ENCODE measurements at places on chromosomes 12 and 14.
A peak's percentile ranks its signal among the peaks of the same experiment; 100 is the strongest.

- peak; percentile 34 for DNase-seq
These were observed 5.9 kb downstream of the DHRS2 start for GRCh38 chr14:23641915-23642588.

- DNase-seq: peak; percentile 95
These were observed 16.5 kb upstream of the HNF1A start for GRCh38 chr12:120961604-120962531.

GRCh38 chr14:77086951-77087350 is 11.1 kb upstream of the CIPC start:
- no peak for DNase-seq

GRCh38 chr12:26410689-26411088 is 215.3 kb downstream of the SSPN start:
- no peak for DNase-seq

DNA sequence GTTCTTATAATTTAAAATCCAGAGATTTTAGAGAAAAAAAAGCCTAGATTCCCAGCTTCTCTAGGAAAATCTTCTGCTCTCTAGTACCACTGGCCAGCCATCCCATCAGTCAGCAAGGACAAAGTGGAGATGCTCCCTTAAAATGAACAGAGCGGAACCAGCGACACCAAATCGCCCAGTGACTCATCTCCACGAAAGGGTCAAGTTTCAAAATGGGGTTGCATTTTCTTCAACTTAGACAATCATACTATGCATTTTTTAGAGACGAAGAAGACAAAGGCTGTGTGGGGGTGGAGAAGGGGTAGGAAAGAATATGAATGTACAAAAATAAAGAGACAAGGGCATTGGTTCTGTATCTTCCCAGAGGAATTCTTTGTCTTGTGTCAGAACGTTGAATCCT is 212.0 kb downstream of the SLC15A4 start:
- DNase-seq: no peak

DNA sequence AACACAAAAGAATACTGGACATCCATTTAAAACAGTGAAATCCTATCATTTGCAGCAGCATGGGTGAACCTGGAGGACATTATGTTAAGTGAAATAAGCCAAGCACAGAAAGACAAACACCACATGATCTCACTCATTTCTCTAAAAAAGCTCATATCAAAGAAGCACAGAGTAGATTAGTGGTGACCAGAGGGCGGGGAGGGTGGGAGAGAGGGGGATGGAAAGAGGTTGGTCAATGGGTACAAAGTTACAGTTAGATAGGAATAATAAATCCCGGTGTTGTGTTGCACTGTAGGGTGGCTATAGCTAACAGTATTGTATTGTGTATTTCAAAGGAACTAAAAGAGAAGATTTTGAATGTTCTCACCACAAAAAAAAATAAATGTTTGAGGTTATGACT is 52.4 kb downstream of the DUSP6 start:
- no peak for DNase-seq

DNA sequence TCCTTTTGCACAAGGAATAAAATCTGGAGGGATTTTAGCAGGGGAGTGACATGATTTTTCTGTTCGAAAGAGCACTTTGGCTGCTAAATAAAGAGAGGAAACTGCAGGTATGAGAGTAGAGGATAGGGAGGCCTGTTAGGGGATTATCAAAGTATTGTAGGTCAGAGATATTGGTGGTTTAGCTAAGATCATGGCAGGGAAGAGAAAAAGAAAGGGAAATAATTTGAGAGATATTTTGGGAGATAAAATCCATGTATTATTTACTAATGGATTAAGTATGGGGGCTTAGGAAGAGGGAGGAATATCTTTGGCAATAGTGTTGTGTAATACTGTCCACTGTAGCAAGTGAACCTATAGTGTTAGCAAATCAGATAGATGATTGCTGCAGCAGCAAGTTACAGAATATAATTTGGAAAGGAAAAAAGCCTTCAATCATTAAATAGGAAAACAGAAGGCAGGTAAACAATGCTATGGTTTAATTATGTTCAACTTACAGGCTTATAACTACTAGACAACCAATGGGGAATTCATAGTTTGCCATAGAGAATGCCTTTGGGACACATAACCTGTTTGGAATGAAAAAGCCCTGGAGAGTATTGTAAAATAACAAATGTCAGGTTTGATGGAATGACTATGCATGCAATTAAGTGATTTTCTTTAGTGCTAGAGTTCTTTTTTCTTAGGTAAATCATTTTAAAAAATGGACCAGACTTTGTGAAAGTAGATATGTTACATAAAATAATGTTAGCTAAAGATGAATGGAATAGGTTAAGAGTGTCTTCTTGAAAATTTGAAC is 50.5 kb downstream of the ADIPOR2 start:
- no peak for DNase-seq

- DNase-seq: peak; percentile 64
These were observed 3.6 kb downstream of the SMIM41 start for GRCh38 chr12:52082988-52083637.

- DNase-seq: peak; percentile 65
These were observed 78.6 kb downstream of the ARF6 start for GRCh38 chr14:49971156-49972130.

DNA sequence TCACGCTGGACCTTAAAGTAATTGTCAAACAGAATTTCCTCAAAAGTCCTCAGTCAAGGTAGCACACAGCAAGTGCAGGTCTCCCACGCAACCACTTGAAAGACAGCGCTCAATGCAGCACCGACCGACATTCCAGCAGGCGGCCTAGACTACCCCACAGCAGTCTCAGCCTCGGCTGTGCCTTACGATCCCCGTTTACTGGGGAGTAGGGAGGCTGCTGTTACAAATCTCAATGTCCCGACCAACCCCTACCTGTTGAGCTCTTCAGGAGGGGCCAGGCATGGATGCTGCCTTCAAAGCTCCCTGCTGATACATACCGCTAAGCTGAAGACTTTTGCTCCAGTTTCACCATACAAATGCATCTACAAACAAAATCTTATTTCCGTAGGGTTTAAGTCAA is 21.8 kb downstream of the VPS37B start:
- no peak for DNase-seq

- DNase-seq: no peak
These were observed 159.6 kb downstream of the CRADD start for GRCh38 chr12:93836620-93837260.

GRCh38 chr14:95314609-95315008 is 5.1 kb downstream of the CLMN start:
- no peak for DNase-seq

DNA sequence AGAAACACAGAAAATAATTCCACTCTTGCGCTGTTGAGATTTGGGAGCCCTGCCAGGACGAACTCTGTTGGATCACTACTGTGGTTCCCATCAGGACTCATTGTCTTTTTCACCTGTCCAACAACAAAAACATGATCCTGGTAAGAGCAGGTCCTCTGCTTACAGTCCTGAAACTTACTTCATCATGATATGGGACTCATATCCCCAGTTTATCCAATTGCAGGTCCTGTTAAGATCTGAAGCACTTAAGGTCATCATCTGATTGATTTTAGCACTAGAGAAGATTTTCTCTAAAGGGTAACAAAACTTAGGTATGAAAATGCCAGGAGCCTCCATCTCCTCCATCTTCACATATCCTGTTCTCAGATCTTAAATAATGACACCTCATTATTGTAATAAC is at the start of gene OR6S1:
Gene OR6S1, minus strand, starts transcription at position 101 of the 400 bp plus-strand sequence. Its CDS starts 0 bp downstream, at position 101.
- no peak for DNase-seq

DNA sequence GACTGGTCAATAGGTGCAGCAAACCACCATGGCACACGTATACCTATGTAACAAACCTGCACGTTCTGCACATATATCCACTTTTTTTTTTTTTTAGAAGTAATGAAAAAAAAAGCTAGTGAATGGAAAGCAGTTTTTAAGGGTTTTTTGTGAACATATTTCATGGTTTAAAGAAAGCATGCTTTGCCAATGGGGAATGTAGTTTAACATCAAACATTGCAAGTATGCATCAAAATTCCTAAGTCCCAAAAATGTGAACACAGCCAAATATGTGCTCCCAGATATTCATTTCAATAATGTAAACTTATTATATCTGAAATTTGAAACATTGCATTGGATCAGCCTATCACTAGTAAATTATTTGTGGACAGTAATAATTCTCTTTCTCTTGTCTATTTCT is 710.4 kb upstream of the FLRT2 start:
- no peak for DNase-seq

DNA sequence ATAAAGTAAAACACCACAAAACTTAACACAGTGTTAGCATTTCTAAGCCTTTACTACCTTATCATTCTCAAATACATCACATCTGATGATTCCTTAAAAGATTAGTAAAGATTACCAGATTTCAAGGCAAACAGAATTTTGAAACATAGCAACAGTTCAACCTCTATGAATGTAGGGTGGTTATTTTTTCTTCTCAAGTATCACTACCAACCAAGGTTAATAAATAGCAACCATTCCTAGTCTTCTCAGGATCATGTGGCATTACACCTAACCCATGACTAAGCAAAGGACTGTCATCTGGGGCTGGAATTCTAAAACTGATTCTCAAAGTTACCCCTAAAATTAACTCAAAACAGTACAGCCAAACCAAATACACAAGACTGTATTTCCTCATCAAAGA is 39.4 kb upstream of the CSRNP2 start:
- no peak for DNase-seq

DNA sequence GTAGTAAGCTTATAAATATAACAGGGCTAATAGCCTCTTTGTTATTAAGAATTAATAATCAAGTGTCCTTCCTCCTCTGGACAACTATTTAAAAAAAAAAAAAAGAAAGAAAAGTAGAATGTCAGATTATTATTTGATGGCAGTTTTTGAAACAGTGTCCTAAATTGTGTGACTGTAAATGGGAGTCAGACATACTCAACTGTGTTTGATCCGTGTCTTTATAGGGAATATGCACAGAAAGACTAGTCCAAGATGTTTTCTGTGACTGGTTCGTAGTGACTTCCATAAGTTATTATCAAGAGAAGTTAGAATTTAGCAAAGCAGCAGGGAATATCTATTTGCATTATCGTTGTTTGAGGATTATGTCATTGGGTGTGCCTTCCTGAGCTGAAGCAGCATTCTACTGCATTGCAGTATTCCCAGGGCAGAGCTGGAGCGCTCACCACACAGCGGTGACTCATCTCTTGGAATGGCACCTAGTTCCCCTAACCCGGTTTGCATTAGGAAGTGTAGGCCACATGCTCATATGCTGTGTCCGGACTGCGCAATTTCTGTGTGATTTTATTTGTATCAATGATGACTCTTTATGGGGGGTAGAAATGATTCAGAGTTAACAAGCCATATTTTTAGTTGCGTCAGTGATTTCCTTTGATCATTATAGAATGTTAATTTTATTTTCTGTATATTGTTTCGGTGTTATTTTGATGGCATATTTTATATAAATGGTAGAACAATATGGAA is 7.9 kb downstream of the DYNC1H1 start:
- peak; percentile 86 for DNase-seq

GRCh38 chr12:56230432-56231183 is 757 bp downstream of the SLC39A5 start:
- peak; percentile 92 for DNase-seq

- no peak for DNase-seq
These were observed 243.8 kb upstream of the PWP1 start for GRCh38 chr12:107441665-107442300.

- no peak for DNase-seq
These were observed 59.9 kb downstream of the CCDC92 start for GRCh38 chr12:123912415-123913380.

GRCh38 chr12:13530966-13531365 is 334.4 kb downstream of the EMP1 start:
- DNase-seq: no peak

- DNase-seq: no peak
These were observed 74.7 kb downstream of the NOC4L start for GRCh38 chr12:132218915-132219314.

- no peak for DNase-seq
These were observed 34.4 kb downstream of the PPP1R36 start for GRCh38 chr14:64584190-64584589.

DNA sequence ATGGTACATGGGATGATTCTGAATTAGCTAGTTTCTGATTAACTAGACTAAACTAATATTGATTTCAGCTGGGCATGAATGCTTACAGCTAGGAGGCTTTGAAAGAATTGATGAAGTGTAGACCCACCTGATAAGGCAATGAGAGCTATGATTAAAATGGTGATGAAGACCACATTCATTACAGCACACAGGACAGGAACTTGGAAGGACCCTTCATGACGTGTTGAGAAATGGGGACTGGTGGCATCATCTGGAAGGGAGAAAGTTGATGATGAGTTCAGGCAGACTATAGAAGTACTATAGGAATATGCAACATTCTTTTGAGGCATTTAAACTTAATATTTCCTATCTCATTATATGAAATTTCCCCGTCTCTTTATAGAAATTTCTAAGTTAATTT is 4.5 kb downstream of the CD69 start:
- DNase-seq: no peak

DNA sequence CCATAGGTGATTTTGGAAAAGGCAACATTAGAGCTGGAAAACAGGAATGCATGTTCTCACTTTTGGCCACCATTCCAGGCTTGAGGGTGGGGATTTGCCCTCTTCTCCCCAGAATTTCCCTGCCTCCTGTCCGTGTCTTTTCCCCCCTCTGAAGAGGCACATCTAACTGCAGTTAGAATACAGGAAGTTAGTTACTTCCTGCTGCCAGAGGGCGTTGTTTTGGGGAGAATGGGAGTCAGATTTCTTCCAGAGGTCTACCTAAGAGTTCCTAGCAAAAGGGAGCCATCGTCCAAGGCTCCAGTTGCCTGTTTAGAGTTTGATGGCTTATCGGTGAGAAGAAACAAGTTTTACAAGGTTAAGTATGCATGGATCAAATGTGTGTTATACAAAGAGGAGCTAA is 112.8 kb upstream of the IGF1 start:
- DNase-seq: no peak

DNA sequence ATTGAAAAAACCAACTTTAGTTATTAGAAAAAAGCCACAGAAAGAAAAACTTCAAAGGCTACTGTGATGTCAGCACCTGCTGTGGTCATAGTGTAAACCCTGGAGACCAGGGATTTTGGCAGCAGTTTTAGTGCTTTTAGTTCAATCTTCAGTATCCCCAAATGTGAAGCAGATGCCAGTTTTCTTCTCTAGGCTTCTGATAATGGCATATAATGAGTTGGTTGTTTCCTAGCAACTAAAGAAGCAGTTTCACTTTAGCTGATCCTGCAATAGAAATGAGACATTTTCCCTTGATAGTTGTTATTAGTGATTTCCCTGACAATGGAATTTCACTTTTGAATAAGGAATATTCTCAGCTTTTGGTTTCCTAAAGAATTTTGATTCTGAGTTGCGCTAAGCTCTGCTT is 131.2 kb downstream of the NUBPL start:
- no peak for DNase-seq

DNA sequence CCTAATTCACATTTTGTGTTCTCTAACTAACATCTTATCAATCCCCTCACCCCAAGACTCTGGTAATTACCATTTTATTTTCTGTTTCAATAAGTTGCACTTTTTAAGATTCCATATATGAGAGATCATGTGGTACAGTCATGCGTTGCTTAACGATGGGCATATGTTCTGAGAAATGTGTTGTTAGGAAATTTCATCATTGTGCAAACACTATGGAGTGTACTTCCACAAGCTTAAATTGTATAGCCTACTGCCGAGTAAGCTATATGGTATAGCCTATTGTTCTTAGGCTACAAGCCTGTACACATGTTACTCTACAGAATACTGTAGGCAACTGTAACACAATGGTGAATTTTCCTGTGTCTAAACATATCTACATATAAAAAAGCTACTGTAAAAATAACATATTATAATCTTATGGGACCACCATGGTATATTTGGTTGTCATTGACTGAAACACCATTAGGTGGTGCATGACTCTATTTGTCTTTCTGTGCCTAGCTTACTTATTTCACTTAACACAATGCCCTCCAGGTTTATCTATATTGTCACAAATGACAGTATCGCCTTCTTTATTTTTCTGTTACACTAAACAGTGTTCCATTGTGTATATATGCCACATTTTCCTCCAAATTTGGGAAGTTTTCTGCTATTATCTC is 473.4 kb upstream of the LMO3 start:
- DNase-seq: no peak

Measured in colonic mucosa (tissue), 4 donors.